ENCODE measurements at places on chromosomes 5 and 9. TPM values are rescaled to one million over a fixed set of nuclear protein-coding genes. Genes with fewer than 3 reads are reported as not detected.

DNA sequence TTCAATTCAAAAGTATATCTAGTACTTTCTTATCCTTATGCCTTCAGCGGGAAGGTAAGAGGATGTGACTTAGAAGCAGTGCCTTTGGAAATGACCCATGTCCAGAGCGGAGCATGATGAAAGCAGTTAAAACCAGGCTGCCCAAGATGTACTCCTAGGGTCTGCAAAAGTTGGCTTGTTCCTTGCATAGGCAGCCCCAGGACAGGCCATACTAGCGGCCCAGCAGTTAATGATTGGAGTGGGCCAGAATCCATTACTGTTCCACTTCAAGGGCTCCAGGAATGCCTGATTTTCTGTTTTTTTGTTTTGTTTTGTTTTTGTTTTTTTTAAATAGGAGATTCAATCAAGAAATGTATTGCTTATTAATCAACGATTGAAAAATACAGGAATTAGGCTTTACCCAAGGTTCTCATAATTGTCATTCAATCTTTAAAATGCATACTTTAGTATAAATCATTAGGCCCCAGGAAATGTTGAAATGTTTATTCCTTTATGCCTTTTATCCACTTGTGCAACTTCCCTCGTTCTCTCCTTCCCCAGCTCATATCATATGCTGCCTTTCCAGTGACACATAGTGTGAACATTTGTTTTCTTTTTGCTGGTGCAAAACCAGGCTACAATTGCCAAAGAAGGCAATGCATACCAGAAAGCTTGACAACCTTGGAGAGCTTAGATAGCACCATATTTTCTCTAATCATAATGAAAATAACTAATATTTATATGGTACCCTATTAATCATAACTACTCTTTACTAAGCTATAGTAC, 190.8 kb downstream of the ARHGEF28 start:
- no peak for DNase-seq

GRCh38 chr5:53063176-53063575, 46.4 kb downstream of the MOCS2 start:
- DNase-seq: no peak

DNA sequence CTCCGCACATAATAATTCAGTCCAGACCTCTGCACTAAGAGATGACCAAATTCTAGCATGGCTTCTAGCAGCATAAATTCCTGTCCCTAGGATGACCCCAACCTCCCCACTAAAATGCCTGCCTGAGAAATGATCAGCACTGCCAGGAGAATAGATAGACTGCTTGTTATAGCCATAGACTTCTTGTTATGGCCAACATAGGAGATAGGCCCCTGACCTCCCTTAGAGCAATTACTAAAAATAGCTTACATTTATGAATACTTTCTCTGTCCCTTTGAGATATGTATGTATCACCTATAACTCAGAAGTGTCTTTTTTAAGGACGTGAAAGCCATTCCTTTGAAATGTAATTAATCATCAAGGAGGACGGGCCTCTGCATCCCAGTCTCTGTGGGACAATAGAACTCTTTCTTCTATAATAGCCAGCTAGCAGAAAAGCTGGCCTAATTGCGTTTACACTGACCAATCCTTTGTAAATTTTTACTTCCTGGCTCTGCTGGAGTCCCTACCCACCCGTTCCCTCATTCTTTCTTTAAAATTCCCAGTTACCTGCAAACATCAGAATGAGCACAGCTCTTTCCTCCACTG, 1002.7 kb downstream of the CDH18 start:
- no peak for DNase-seq

Gene EIF4E1B
- not detected for total RNA-seq

GRCh38 chr5:175059687-175060211, 335.4 kb downstream of the MSX2 start:
- no peak for DNase-seq

DNA sequence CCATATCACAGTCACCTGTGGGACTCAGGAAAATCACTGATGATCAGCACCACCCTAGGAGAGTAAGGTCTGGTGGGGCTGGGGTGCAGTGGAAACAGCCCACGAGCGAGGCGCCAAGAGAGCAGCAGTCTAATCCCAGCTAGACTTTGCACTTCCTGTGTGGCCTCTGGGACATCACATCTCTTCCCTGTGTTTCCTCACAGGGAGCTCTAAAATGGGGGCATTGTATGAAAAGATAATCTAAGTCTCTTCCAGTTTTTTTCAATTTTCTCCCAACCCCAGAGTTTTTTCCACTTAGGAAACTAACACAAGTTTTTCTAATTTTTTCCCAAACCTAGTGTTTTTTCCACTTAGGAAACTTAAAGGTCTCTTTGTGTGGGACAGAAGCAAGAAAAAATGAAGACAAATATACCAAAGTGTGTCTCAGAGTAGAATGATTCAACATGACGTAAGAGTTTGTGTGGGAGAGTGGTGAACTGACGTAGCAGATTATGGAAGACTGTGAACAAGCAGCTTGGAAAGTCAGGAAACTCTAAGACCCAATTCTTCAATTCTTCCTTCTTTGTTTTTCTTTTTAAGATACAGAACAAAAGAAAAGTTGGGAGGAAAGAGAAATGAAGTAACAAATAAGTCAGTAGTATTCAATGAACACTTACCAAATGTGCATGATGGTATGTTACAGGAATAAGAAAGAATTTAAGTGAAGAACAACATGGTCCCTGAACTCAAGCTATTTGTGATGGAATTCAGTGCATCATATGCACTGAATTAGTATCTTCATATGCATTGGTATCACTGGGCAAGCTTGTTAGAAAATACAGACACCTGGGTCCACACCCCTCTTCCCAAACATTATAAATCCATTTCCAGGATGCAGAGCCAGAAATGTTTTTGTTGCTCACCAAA, 51.3 kb downstream of the LHFPL2 start:
- DNase-seq: no peak

GRCh38 chr5:118052503-118052902, 935.8 kb downstream of the DTWD2 start:
- no peak for DNase-seq

Gene TMEM8B
- total RNA-seq: 17.4 TPM

Gene DND1
- total RNA-seq: 1.3 TPM

DNA sequence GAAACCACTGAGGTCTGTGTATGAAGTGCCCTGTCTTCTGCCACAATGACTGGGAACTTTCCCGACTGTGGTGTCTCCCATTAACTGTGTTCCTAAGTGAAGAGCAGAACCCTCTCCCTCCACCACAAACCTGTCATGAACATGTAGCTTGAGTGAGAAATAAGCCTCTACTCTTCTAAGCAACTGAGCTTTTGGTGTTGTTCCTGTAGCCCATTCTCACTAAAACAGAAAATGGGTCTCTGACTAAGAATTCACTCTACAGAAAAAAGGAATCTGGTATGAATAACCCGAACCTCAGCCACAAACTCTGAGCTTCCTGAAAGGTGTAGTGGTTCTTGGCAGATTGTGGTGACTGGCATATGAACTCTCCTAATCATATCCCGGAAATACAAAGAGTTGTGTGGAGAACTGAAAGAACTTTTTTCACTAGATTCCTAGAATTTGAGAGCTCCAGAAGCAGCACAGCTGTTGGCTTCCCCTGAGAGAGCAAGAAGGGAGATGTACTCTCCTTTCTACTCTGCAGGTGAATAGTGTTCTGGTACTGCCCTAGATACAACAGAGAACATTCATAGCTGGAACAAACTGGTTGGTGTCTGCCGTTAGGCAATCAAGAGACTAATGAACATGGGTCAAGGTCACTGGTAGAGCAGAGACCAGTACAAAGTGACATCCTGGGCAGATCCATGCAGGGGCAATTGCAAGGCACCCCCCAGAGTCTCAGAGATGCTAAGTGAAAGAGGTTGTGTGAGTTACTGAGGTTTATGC, 283.8 kb downstream of the PDE4D start:
- DNase-seq: no peak

DNA sequence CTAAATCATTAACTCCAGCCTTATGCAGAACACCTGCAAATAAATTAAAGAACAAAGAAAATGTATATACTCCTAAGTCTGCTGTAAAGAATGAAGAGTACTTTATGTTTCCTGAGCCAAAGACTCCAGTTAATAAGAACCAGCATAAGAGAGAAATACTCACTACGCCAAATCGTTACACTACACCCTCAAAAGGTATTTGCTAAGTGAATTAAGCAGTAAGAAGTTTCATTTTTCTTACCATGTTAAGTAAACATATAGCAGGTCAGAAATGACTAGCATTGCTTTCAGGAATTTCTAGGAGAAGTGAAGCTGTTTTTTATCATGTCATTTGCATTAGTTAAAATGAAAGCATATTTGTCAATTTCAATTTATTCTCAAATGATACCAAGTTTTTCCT, 92.7 kb downstream of the MELK start:
- no peak for DNase-seq

Gene DDX31
- 11.3 TPM for total RNA-seq

DNA sequence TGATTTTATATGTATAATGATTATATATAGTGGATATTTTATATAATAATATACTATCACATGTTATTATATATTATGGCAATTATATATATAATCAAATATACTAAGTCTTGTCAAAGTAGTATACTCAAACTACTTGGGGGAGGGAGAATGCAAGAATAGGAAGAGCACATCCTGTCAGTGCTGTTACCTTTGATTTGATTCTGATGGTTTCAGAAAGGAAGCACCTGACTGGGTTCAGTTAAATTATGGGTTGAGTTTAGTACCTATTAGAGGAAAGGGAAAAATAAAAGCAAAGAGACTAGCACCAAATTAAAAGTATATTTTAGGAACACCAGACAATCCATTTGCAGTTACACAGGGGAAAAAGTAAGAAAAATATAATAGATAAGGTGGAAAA, 107.6 kb downstream of the GRIA1 start:
- DNase-seq: no peak

DNA sequence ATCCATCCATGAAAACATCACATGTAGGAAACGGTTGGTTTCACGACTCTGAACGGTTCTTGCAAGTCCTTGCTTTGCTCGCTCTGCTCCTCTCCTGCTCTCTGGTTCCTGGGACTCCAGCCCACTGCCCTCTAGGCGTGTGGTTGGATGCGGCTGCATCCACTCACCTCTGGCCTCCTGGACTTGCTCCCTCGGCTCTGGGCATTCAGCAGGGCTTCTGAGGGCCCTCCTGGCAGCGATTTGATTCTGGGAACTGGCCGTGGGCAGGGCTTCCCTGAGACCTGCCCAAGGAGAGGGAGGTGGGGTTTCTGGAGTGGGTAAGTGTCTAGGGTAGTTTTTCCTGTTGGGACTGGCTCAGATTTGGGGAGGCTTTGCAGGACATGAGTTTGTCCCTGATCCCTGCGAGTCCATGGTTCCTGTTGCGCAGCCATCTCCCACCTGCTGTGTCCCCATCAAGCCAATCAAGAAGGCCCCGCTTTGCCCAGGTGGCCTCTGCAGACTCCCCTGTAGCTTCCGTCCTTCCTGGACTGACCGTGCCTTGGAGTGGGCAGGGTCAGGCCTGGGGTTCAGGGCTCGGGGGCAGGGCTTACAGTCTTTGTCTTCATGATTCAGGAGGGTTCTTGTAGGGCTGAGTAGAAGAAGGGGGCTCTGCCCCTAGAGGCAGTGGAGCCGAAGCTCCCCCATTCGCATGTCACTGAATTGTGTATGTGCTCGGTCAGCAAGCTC, 192.3 kb downstream of the CACNA1B start:
- DNase-seq: no peak

Gene ADAMTS19
- 0.08 TPM for total RNA-seq

DNA sequence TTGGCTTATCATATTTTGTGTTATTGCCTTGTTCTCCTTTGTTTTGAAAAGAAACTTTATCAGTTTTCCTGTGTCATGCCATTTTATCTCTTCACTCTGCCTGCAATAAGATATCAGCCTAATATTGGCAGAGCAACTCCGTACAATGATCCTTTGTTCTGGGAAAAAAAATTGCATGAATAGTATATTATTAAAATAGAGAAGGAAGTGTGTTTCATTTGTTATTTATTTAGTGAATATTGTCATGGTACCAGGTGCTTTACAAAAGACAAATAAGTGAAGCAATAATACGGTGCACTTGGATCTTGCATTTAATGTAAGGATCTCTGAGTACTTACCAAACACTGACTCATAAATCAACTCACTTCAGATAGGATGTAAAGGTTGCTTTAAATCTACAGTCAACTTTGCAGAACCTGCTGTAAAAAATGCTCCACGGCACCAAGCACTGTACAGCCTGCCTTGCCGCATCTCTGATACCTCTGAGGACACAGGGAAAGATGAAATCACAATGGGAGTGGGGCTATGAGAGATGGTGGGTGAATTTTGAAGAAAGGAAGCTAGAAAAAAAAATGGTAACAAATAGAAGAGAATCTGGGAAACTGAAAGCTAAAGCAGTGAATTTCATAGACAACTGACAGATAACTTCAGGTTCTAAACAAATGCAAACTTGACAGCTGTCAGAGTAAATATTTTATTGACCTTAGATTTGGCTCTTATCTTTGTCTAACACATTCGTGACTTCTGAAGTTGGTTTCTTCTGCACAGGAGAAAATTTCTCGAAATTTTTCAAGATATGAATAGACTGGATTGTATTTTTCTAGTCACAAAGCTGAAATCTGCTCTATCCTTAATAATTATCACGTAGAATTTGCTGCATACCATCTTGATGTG, 232.1 kb downstream of the ENC1 start:
- DNase-seq: no peak

DNA sequence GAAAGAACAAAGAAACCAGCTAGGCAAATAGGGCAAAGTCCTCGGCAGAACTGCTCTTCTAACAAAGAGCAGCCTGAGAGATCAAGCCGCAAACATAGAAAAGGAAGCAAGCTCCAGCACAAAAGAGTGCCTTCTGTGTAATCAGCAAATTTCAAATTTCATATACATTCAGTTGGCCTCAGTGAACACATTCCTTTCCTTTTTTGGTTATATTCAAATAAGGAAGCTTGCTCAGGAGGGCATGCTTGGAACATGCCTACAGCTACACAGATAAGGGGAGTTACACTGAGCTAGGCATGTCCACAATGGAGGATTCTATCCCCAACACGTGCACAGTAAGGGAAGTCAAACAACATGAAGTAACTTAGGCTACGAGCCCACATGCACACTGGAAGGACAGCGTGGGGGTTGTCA, 23.4 kb downstream of the IL33 start:
- DNase-seq: no peak

DNA sequence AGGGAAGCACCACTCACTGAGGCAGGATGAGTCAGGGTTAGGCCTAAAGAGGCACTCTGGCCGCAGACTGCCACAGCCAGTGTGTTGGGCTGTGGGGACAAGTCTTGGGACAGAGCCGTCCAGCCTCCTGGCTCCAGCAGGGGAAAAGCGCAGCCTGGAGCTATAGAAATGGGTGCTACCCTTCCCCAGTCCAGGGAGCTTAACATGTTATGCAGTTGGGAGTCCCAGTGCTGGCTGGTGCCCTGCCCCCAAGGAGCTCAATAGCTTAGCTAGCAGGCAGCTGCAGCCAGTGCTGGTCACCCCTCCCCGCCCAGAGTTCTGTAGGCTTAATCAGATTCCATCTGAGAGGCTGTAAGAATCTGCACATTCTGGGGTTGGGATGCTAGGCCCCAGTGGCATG, 399.6 kb upstream of the TUSC1 start:
- peak; percentile 68 for DNase-seq

GRCh38 chr5:69498384-69498783, 5.8 kb downstream of the OCLN start:
- no peak for DNase-seq

DNA sequence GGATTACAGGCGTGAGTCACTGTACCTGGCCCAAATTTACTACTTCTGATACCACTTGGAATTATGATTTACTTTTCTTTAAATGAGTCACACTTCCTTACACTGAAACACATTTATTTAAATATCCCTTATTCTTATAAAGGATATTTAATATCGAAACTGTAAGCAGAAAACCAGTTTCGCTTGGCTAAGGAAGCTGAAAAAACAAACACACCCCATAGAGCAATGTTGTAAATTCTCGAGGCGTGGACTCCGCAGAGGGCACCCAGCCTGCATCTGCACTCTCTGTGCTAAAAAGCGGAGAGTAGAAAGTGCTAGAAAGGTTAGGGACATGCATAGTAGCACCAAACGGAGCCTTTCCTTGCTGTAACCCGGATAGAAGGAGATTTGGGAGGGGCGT, 86.5 kb downstream of the HMCN2 start:
- no peak for DNase-seq

Data from chondrocyte (in vitro differentiated cells).